ENCODE measurements at places on chromosomes 1 and 21.

DNA sequence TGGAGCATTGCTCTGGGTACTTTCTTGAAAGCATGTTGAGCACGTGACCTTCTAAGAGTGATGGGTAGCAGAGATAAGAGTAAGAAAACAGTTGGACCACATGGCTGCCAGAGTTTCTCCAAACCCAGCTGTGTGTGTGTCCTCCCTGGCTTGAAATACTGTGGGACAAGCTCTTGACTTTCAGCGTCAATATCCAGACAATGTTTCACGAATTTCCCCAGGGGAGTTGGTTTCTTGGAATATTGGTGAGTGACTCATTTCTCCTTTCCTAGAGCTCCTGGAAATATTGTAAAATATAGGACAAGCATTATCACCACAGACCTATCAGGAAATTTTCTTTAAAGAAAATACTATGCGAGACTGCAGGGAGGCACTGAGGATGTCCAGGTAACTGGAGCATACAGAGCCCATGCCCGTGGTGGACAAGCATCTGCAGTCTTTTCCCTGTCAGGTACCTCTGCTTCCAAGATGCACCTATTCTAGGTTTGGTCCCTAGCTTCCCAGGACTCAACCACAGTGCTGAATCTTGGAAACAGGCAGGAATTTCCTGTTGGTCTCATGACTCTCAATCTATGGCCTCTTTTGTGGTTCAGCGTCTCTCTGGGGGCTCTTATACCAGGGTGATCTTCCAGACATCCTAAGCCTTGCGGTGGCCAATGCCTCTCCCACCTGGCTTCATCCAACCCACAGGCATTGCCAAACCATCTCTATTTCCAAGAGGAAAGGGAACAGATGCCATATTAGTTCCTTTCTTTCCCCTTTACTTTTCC is 67.4 kb downstream of the KCNJ6 start:
- DNase-seq, result no peak

GRCh38 chr1:244289991-244290785 is 161.5 kb downstream of the ADSS2 start:
- DNase-seq, result no peak

DNA sequence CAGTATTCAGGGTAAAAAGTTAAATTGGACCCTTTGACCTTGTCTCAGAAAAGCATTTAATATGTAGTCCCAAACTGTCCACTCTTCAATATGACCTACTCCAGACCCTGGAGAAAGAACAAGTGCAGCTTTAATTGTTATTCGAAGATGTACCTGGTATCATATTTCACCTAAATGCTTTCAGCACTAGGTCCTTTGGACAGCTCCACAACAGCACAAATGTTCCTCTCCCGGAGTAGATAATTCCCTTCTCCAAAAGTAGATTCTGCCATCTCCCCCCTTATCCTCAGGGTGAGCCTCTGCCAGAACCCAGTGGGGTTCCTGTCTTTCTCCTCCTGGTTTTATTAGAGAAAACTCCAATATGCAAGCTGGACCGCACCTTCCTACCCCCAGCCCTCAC is 104.5 kb upstream of the AJAP1 start:
- no peak for DNase-seq

- no peak for DNase-seq
Measured at GRCh38 chr1:245542365-245542764, 387.6 kb downstream of the KIF26B start.

DNA sequence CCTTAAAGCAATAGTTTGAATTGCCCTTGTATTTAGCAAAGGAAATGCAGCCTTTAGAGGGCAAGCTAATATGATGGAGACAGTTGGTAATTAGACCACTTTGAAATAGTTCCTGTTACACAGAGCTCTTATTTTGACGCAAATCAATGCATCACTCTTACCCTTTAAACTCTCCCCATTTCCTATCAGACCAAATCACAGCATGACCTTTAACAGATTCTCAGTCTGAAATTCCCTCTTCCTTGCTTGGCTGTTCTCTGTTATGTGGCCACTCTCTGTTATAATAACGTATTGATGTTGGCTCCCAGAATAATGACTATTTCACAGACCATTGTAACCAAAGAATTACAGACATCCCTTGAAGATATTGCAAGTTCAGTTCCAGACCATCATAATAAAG is 66.9 kb upstream of the NGF start:
- no peak for DNase-seq

DNA sequence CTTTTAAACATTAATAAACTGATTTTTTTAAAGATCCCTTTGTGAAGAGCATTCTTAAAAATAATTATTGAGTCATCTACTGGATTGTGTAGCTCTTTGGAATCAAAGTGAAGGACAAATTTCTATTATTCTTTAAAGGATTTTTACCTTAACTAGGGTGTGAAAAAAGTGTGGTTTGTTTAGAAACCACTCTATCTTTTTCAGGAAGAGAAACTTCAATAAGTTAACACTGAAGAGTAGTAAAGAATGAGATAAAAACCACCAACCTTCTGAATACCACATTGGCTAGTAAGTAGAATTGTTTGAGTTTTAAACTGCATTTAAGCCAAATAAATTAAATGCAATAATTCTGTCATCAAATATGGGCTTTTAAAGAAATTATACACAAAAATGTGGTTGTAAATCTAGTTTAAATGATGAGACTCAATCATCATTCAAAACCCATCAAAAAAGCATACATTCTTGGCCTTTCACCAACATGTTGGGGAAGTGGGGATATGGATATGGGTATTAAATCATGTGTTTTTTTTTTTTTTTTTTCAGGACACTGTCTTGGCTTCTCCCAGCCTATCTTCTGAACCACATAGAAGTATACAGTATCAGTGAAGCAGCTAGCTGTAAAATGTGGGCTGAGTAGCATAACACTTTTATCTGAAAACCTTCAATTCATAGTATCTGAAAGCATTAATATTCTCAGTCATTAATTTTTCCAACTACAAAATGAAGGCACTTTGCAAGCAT is 4.8 kb downstream of the S1PR1 start:
- no peak for DNase-seq

All from memory B cell (primary cell).